H9 (cell line): ENCODE measurements at places on chromosomes 6 and 20.

DNA sequence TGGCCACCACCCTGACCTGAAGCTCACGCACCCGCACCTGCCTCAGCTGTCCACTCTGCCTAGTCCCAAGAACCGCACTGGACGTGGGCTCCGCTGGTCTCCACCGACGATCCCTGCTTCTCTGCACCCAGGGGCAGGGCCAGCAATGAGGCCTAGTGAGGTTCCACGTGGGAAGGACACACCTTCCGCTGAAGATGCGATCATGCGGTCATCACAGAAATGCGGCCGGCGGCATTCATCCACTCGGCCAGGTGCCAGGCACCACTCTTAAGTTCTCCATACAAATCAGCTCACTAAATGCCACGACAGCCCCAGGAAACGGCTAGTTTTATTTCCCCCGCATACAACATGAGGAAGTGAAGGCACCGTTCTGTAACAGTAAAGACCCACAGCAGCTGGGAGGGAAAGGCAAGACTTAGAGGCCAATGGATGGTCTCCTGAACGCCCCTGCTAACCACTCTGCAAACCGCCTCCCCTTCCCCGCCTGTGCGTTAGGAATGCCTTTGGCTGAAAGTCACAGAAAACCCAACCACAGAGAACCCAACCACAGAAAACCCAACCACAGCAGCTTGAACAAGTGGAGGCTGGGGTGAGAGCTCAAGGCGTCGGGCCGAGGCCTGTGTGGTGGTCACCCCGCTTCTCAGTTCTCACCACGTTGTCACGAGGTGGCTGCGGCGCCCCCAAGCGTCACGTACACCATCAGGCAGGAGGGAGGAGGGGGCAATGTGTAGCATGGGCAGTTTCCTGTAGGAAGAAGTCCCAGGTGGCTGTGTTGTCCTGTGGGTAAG lies 204.4 kb downstream of the TAF4 start:
- no peak for DNase-seq

GRCh38 chr6:147759536-147759935 lies 251.0 kb downstream of the SAMD5 start:
- DNase-seq, result no peak

DNA sequence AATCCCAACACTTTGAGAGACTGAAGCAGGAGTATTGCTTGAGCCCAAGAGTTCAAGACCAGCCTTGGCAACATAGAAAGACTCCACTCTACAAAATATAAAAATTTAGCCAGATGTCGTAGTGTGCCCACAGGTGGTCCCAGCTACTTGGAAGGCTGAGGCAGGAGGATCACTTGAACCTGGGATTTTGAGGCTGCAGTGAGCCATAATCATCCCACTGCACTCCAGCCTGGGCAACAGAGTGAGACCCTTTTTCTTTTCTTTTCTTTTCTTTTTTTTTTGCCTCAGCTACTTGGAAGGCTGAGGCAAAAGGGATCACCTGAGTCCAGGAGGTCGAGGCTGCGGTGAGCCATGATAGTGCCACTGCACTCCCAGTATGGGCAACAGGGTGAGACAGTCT lies 17.9 kb downstream of the FASTKD5 start:
- no peak for DNase-seq

- no peak for DNase-seq
Measured at GRCh38 chr6:147903931-147904330, 395.4 kb downstream of the SAMD5 start.

- DNase-seq, result no peak
Measured at GRCh38 chr20:59324521-59325141, 24.2 kb downstream of the EDN3 start.

DNA sequence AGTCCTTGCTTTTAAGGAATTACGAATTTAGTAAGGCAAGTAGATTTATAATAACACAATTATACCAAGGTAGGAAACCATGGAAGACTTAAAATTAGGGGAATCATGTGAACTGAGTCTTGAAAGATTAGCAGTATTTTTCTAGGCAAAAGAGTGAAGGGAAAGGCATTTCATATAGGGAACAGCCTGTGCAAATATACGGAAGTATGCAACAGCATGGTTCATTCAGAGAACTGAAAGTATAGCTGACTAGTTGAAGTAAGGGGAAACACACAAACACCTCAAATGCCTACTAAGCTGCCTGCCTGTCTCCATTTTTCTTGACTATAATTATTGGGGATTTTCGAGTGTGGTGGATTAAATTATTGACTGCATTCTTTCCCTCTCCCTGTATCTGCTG lies 39.0 kb upstream of the ECHDC1 start:
- DNase-seq, result no peak

DNA sequence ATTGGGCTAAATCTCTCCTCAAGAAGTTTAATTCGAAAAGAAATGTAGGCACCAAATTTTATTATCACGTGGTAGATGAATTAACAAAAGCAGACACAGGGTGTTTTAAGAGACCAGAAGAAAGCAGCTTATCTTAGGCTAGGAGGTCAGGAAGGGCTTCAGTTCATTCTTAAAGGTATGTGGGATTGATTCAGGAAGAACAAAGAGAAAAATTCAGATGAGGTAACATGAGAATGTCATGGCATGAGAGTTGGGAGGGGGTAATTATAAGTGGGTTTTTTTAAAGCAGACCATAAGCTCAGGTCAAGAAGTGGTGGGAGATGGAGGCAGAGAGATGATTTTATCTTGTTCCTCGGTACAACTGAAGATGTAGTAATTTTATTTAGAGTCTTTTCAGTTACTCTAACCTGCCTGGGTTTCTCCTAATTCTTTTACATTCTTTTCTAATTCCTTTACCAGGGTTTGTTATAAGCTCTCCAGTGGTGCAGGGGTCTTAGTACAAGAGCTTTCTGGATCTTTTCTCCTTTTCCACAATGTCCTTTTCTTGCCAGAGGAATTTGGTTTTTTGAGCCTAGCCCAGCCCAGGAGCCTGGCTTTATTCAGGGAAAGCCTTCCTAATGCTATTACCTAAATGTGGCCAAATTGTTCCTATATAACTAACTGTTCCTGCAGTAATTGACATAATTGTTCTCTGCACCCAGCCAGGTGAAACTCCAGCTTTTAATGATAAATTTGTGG lies 474.1 kb upstream of the BTBD3 start:
- no peak for DNase-seq

- DNase-seq, result no peak
Measured at GRCh38 chr6:37477656-37478435, 21.8 kb downstream of the CCDC167 start.

- no peak for DNase-seq
Measured at GRCh38 chr6:50826037-50826761, 7.5 kb downstream of the TFAP2B start.

DNA sequence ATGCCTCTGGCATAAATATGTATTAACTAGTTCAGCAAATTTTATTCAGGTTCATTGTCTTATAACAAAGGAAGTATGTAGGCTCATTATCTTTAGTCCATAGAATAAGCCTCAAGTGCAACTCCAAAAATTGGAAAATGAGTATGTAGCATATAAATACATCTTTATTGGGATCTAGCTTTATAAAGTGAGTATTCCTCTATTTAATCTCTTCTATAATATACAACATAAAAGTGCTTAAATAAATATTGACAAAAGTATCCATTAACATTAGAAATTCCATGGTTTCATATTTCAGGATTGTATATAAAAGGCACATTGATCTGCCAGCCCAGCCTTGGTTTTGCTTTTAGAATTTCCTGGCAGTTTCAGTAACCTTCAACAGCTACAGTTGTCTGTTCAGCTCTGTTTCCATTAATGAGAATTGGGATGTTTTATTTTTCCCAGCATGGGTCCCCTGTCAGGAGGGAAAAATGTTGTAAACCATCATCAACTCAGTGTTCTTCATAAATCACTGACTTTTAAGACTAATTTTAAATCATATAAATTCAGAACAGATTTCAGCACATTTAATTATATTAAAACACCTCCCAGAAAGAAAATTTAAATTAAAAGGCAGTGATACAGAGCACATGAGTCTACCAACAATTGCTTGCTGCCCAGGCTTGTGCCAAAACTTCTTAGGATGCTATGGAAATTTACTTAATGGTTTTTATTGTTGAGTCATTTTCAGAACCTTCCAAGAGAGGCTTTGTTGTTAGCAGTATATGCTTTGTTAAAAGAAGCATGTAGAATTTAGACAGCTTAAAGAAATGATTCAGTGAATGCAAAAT lies 119.7 kb downstream of the ADGRG6 start:
- no peak for DNase-seq

DNA sequence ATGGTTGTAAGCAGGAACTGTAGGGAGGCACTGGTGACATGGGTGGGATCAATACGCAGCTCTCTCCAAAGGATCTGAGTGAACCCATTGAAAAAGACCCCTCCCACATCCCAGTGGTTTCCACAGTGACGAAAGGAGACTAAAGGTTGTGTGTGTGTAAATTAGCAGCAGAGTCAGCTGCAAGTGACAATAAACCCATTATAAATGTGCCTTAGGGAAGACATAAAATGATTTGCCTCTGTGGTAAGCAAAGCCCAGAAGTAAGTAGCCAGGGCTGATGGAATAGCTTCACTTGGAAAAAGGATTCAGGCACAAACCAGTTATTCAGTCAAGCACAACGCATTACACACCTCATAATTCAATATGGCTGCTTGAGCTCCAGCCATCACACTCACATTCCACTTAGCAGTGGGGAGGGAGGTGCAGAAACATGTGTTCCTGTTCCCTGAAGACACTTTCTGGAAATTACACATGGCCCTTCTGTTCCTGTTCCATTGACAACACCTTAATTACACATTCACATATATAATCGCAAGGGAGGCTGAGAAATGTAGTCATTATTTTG lies 231.4 kb downstream of the PREX1 start:
- no peak for DNase-seq

DNA sequence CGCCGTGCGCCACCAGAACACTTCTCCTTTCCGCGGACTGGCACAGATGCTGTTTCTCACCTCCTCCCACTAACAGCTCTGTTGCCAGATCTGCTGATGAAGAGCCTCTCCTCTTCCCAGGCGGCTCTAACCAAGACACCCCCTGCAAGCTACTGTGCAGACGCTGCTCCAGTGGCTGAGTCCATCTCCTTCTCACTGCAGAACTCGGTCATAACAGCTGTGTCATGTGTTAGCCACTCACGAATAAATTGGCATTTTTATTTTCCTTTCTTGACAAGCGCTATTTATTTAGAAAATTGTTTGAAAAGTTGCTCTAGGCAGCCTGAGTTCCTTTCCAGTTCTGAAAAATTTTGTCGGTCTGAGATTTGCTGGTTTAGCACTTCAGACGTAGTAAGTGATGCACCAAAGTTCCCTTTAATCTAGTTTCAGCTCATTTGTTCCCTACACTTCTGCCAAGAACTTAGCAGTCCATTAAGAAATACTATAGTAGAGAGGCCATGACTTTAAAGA lies 12.8 kb upstream of the PLEKHG1 start:
- DNase-seq, result no peak

- no peak for DNase-seq
Measured at GRCh38 chr6:163337958-163338357, 76.6 kb upstream of the QKI start.

- DNase-seq, result no peak
Measured at GRCh38 chr20:61638802-61639585, 386.9 kb downstream of the CDH4 start.

DNA sequence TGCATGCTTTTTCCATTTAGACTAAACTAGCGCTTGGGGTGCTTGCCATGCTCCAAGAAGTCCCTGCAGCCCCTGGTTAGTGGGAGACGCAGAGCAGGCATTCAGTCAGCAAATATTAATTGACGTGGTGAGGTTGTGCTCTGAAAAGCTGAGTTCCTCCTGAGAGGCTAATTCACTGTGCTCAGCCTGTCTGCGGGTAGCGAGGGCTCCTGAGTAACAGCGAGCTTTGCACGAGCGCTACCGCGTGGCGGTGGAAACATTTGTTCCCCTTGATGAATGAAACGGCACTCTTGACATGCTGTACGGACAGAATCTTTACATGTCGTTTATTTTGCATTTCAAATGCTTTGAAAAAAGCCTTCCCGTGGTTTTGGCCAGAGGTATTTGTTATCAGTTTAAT lies 170.6 kb upstream of the AGPAT4 start:
- DNase-seq, result peak; percentile 49

GRCh38 chr20:58028123-58028522 lies 200.3 kb downstream of the ANKRD60 start:
- DNase-seq, result no peak

GRCh38 chr6:110699780-110700179 lies 115.5 kb downstream of the CDK19 start:
- DNase-seq, result no peak

DNA sequence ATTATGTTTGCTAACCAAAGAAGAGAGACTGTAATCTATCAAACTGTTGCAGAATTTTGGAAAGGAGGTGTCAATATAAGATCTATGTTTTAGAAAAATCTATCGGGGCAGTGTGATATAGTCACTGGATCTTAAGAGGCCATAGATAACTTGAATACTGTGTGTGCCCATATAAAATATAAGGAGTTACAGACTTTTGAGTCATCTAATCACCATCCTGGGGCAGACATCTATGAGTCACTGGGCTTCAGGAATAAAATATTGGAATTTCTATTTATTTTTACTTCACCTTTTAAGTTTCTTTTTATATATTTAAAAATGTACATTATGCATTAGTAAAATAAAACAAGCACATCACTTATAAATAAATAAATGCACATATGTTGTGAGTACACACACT lies 509.3 kb upstream of the MAN1A1 start:
- no peak for DNase-seq

DNA sequence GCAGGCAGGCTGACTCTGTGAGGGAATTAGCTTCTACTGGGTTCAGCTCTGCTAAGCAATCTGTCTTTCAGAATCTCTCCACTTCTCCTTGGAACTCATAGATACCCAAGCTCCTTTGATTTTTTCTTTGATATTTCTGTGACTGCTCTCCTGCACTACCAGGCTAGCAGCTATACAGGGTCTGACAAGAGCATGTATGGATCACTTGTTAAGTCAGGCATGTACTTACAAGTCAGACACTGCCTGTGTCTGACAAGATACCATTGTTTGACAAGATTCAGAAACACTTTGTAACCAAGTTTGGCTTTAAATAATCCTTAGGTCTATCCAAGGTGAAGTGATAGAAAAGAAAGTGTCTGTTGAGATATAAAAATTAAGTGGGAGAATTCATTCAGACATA lies 79.5 kb downstream of the SESN1 start:
- no peak for DNase-seq

- DNase-seq, result peak; percentile 67
Measured at GRCh38 chr6:82365016-82365795, 1.6 kb downstream of the TPBG start.

DNA sequence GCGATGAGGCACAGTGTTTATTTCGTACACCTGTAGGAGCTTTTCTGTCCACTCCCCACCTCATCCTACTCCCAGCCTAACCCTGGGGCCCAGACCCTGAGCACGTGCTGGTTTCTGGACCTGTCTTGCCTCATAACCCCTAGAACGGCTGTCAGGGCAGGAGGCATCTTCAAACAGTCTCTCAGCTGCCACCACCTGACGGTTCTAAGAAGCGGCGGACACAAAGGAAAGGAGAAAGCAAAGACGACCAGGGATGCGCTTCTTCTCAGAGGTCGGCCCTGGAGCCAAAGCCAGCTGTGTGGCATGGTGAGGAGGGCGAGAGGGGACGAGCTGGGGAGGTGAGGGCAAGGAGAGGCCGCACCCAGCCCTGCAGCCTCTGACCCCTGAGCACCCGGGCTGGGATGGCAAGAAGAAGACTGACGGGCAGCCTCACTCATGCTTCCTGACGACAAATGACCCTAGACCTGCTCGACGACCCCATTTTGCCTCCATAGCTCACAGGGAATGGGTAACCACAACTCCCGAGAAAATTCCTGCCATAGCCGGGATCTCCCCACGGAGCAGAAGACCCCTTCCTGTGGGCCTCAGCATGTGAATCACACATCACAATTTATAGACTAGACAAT lies 62.1 kb downstream of the WDR27 start:
- DNase-seq, result no peak
